ENCODE measurements at places on chromosomes 1 and 21. TPM values are rescaled to one million over a fixed set of nuclear protein-coding genes. Genes with fewer than 3 reads are reported as not detected.

LINGO4 gene
- not detected for polyA plus RNA-seq

RCSD1 gene
- 0.03 TPM for polyA plus RNA-seq

CRYAA gene
- not detected for polyA plus RNA-seq

C1orf105 gene
- polyA plus RNA-seq = not detected

RBM11 gene
- not detected for polyA plus RNA-seq

FCGR2B gene
- 0.05 TPM for polyA plus RNA-seq

MPL gene
- not detected for polyA plus RNA-seq

LCE6A gene
- not detected for polyA plus RNA-seq

LHX8 gene
- polyA plus RNA-seq = 0.30 TPM

GPATCH2 gene
- polyA plus RNA-seq = 5.8 TPM

ITGB2 gene
- polyA plus RNA-seq = 0.77 TPM

NOS1AP gene
- 0.03 TPM for polyA plus RNA-seq

ADAMTS1 gene
- polyA plus RNA-seq = 118 TPM

IQCC gene
- 2.9 TPM for polyA plus RNA-seq
